Natural killer cell treated with Interleukin-12 subunit alpha and Interleukin-12 subunit beta and Interleukin-15 and Interleukin-18, amount 100 ng/mL, for 72 hours (primary cell): ENCODE measurements at places on chromosomes 2 and 18. TPM values are rescaled to one million over a fixed set of nuclear protein-coding genes. Genes with fewer than 3 reads are reported as not detected.

Gene LIPT1
- total RNA-seq = 6.7 TPM

Gene CXCR1
- 0.28 TPM for total RNA-seq

- no peak for DNase-seq
Measured at GRCh38 chr2:144630459-144631215, 110.7 kb upstream of the ZEB2 start.

DNA sequence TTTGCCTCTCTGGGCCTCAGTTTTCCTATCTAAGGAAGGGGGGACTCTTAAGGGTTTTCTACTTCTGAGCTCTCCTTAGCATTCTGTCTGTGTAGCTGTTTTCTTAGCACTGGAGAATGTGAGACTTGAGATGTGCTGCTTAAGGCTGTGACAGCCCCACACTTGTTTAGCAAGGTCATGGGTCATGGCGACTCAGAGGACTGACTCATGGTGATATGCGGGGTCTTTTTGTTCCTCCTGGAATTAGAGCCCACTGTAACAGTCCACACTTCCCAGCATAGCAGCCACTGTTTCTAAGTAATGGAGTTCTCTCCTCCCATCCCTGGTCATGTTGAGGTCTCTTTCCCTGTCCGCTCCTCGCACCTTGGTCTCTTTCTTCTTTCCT, 4.1 kb upstream of the LPIN1 start:
- DNase-seq = no peak

DNA sequence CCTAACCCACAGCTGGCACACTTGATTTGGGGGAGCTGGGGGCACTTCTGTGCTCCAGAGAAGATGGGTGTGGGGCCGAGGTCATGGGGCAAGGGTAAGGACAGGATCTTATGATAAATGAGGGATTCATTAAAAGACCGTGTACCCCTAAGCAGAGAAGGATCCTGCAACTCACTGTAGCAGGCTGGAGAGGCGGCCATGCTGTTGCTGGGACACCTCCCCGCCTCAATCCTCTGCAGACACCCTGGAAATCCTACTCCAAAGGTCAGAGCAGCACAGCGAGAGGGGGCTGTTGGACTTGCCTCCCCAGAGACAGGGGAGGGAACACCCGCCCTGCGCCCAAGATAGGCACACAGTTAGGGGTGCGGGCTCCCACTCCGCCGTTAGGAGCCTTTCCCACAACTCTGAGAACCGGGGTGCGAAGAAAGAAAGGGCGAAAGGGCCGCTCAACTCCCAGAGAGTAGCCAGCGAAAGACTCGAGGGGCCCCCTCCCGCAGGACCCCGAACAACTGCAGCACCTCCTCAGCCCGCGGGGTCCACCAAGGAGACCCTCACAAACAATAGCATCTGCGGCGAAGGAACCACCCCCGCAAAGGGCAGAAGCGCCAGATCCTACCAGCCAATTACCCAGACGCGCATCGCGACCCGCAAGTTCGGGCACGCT, 1.4 kb downstream of the PARD6G start:
- no peak for DNase-seq
